ENCODE measurements at places on chromosomes 3 and 15.
A peak's percentile ranks its signal among the peaks of the same experiment; 100 is the strongest.

GRCh38 chr3:56997675-56998074 lies 62.8 kb upstream of the SPATA12 start:
- no peak overlapping the region for H3K27ac ChIP-seq
- H3K27me3 ChIP-seq: peaks cover 9% of the 10 kb centered on the region

GRCh38 chr15:55514414-55514850 lies 6.4 kb upstream of the DNAAF4 start:
- no peaks in the 10 kb centered on the region for H3K27me3 ChIP-seq
- no peaks in the 10 kb centered on the region for H3K36me3 ChIP-seq
- H3K4me3 ChIP-seq: no peak overlapping the region
- H3K27ac ChIP-seq: no peak overlapping the region
- H3K4me1 ChIP-seq: no peaks in the 10 kb centered on the region

- H3K27ac ChIP-seq: peak overlapping the region; percentile 22
- no peak for DNase-seq
- peaks cover 14% of the 10 kb centered on the region for H3K27me3 ChIP-seq
- peak overlapping the region; percentile 49 for H3K4me3 ChIP-seq
Measured at GRCh38 chr3:49805367-49805782, 2.3 kb downstream of the INKA1 start.

GRCh38 chr15:36766449-36766848 lies 187.0 kb downstream of the CDIN1 start:
- no peaks in the 10 kb centered on the region for H3K36me3 ChIP-seq
- no peak for DNase-seq
- H3K27ac ChIP-seq: no peak overlapping the region
- H3K27me3 ChIP-seq: peaks cover 2% of the 10 kb centered on the region
- no peaks in the 10 kb centered on the region for H3K4me1 ChIP-seq

All from glutamatergic neuron (in vitro differentiated cells).